ENCODE measurements at places on chromosomes 1 and 21.

GRCh38 chr1:226332947-226333346, 24.0 kb upstream of the LIN9 start:
- no peak for DNase-seq

GRCh38 chr21:25904044-25904695, 169.4 kb downstream of the GABPA start:
- no peak for DNase-seq

GRCh38 chr21:23541571-23541970, 2065.7 kb downstream of the MRPL39 start:
- DNase-seq = no peak

DNA sequence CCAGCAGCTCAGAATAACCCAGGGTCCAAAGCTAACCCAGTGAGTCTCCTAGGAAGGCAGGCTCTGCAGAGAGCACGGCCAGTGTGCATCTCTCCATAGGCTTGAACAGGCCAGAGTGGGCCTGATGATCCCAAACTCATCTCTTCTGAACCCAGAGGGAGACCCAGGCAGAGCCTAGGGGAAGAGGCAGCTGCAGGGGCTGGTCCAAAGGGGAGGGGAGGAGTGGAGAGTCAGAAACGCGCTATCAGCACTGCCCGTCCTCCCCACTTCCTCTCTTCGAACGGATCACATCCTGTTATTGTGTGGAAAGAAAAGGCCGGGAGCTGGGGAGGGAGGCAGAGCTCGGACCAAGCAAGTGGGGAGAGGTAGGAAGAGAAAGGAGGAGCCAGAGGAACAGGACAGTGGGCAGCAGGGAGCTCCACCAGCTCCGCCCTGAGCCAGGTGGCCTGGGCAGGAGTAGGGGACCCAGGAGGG, 20.2 kb downstream of the TAL1 start:
- no peak for DNase-seq

DNA sequence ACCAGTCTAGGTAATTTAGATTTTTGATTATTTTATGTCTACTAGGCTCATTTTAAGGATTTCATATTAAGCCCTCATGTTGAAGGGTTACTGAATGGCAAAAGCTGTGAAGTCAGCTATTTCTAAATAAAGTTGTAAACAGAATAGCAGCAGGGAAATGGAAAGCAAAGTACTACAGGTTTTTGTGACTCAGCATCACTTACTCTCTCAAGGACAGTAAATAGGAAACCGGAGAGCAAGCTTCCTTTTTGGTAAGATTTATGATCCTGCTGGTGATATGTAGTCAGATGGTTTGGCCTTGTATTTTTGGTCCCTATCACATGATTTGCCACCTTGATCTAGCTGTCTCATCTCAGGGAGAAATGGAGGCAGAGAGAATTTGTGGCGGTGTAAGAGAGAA, 226.0 kb downstream of the RPS6KC1 start:
- no peak for DNase-seq

- no peak for DNase-seq
Measured at GRCh38 chr1:7049913-7050625, 264.8 kb downstream of the CAMTA1 start.

GRCh38 chr1:32728413-32729077, 26.0 kb upstream of the SYNC start:
- no peak for DNase-seq

GRCh38 chr1:236837897-236838296, 42.8 kb downstream of the MTR start:
- DNase-seq = no peak

DNA sequence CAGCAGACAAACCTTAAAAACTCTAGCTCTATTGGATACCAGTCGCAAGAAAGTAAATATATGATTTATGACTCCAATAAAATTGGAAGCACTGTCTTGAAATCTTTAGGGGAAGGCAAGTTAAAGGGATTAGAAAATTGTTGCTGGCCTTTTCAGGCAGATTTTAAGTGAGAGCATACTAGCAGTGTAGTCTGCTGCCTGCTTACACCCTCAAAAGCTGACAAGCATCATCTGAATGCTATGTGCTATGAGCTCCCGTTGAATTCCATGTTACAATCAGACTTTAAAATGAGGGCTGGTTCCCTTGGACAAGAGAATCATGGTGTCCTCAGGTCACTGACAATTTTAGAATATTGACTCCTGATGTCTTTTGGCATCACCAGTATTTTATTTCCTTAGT, 271.1 kb upstream of the C1orf105 start:
- no peak for DNase-seq

GRCh38 chr1:171515299-171515698, 30.0 kb downstream of the PRRC2C start:
- DNase-seq = no peak

DNA sequence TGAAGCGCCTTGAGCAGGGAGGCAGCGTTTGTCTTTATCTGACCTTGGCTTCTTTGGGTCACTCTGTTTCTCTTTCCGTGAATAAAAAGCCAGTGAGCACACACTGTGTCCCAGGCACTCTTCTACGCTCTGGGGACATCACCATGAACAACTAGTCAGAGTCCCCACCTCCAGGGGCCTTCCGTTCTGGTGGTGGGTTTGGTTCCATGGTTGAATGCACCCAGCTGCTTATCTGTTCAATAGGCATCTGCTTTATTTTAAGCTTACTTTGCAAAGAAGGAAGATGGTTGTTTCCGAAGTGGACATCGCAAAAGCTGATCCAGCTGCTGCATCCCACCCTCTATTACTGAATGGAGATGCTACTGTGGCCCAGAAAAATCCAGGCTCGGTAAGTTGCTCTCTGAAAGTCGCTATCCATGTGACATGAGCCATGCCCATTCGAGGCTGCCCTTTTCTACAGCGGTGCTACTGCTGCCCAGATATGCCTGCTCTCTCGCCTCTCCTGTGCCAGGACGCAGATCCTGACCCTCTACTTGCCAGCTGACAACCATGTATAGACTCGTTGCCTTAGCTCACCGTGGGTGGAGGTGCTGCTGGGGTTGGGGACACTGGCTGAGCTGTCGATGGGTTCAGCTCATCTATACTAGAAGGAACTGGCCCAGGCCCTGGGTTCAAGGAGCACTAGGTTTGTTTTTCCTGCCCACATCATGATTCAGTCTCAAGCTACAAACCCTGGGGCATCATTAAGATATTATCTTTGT, 5.9 kb downstream of the MX1 start:
- DNase-seq = no peak

DNA sequence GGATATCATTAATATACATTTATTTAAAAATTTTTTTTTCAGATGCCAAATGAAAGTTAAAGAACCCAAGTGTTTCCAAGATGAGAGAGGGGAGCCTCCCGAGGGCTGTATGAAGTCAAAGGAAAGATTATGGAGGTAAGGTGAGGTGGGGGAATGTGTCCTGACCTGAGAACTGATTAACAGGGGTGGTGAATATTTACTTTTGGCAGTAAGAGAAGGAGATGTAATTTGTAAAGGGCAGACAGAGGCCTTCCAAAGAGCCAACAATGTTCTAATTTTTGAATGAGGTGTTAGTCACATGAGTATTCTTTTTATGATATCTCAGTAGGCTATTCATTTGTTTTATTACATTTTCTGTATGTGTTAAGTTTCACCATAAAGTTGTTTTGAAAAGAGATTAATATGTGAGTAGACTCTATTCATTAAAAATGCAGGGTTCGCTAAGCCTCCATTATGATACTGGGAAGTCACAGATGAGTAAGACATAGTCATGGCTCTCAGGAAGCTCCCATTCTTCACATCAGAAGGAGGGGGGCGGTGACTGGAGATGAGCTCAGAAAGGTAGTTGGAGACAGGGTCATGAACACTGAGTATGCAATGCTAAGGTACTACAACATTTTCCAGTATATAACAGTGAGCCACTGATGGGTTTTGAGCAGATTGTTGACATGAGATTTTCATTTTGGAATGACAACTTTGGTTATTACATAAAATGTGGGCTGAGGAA, 62.4 kb upstream of the TNFSF18 start:
- DNase-seq = no peak

- no peak for DNase-seq
Measured at GRCh38 chr1:204128464-204128963, 23.3 kb downstream of the ETNK2 start.

GRCh38 chr1:239587066-239587465, 200.7 kb downstream of the CHRM3 start:
- no peak for DNase-seq

DNA sequence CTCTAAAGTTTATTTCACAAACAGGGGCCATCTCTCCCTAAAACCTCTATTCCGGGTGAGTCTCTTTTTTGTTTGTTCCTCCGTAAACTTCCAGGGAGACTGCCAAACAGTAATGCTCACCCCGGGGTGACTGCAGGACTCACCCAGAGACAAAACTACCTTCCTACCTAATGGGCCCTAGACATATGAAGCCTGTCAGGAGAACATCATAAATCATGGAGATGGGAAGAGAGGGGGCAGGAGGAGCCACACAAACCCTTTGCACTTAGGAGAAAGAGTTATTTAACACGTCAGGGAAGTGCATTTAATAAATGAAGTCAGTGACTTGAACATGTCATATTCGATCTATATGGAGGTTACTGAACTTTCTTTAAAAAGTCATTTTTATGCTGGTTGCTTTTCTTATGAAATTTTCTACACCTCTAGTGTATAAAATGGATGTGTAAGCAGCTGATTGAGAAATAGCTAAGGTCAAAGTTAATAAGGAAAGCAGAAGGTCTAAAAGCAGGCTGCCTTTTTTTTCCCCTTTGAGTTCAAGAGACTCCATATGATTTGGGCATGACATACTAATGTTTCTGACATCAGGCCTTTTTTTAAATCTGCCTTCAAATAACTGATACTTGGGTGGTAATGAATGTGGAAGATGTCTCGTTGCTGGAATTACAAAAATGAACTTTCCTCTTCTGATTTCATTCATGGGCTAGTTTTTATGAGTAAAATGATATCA, 286.9 kb upstream of the USP25 start:
- DNase-seq = no peak

GRCh38 chr1:154873321-154873950, 3.4 kb upstream of the KCNN3 start:
- no peak for DNase-seq

- DNase-seq = no peak
Measured at GRCh38 chr1:89670163-89670562, 37.2 kb downstream of the LRRC8C start.

GRCh38 chr21:37655611-37656300, 260.5 kb downstream of the KCNJ6 start:
- no peak for DNase-seq

GRCh38 chr21:28447462-28447861, 545.2 kb downstream of the LTN1 start:
- DNase-seq = no peak

DNA sequence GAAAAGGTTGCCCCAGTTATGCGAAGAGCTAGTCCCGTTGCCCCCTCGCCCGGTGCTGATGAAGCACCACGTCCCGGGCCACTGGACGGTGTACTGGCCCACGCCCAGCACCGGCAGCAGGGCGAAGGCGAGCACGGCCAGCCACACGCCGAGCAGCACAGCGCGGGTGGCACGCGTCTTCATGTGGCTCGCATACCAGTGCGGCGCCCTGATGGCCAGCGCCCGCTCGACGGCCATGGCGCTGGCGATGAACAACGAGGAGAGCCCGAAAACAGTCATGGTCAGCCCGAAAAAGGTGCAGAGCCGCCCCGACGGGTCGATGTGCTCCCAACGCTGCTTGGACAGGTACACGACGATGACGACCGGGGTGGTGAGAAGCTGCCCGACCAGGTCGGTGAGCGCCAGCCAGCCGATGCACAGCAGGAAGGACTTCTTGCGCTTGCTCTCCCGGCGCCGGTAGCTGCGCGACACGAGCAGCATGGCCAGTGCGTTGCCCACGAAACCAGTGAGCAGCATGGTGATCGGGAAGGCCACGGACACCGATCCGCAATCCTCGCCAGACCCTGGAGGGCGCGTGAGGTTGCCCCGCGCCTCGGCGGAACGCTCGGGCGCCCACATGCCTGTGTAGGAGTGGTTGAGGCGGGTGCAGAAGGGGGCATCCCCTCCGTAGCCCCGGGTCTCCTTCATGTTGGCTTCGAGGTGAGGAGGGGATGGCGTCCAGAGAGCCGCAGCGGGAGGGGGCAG, 553 bp downstream of the PTGER3 start:
- no peak for DNase-seq

- DNase-seq = no peak
Measured at GRCh38 chr1:193265716-193266115, 79.3 kb upstream of the B3GALT2 start.

GRCh38 chr1:170670802-170671628, 7.1 kb downstream of the PRRX1 start:
- DNase-seq = no peak

DNA sequence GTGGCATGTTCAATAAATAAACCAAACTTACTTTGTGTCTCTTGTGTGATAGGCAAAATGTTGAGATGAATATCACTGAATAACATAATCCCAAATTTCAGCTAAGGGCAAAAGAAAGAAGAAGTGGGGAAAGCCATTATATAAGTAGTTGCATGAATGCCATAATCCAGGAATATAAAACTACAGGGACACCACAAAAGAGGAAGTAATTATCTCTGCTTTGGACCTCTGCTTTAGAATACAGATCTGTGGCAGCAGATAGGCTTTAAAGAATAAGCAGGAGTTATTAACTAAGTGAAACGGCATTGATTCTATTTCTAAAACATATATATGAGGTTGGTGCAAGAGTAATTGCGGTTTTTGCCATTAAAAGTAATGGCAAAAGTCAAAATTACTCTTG, 288.5 kb upstream of the SNX7 start:
- no peak for DNase-seq

- DNase-seq = no peak
Measured at GRCh38 chr1:237005674-237006073, 1.4 kb upstream of the MT1HL1 start.

- DNase-seq = no peak
Measured at GRCh38 chr1:78501203-78501602, 10.4 kb downstream of the PTGFR start.

DNA sequence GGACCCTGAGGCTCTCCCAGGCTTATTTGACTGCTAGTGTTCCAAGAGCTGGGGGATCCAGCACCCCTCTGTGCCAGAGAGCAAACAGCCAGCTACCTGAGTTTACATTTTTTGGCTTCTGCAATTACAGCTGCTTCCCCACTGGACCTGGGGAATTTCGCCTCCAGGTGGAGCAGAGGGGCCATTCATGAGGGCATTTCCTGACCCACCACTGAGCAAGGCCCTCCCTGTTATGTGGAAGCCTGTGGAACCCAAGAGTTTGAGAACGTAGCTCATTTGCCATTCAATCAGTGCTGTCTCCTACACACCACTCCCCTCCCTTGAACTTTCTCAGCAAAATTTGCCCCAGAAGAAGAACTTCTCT, 42.7 kb upstream of the TMEM51 start:
- no peak for DNase-seq

- DNase-seq = no peak
Measured at GRCh38 chr1:203025686-203026030, 633 bp upstream of the PPFIA4 start.
